ENCODE measurements at places on chromosomes 5 and 9.

- DNase-seq, result no peak
Measured at GRCh38 chr5:40587376-40587775, 92.3 kb upstream of the PTGER4 start.

- DNase-seq, result no peak
Measured at GRCh38 chr5:10757922-10758555, 3.0 kb downstream of the DAP start.

DNA sequence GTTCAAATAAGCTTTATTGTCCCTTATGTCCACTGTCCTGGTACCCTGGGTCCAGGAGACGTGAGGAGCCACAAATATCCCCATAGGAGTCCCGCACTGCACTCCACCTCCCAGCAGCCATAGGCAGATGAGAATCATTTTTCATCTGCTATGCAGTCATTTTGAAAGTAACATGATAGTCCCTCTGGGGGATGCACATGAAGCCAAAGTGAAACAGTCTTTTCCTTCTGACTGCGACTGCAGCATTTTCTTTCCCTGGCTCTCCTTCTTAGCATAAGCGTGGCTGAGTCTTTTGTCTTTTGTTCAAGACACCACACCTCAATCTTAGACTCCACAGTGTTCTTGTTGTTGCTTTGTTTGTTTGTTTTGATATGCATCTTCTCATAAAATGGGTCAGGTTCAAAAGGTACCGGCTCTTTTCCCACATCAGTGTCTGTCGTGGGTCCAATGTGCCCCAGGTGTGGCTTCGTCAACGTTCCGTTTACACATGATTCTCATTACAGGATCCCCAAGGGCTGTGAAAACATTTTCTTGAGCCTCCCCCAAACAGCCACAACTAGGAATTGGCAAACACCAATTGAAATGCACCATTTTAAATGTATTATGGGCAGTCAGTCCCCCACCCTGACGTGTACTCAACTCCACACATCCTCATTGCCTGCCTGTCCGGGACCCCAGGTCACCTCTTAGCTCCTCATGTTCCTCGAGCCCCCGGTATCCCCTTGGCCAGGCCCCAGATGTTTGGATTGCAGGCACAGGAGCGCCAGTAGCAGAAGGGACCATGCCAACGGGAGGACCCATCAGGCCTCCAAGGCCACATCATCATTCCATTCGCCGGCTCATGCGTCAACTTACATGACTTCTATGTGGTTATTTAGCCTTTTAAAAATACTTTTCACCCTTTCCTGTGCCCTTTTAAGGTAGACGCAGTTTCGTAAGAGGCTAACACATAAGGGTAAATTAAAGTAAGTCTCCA lies 237.8 kb upstream of the DAPK1 start:
- no peak for DNase-seq

DNA sequence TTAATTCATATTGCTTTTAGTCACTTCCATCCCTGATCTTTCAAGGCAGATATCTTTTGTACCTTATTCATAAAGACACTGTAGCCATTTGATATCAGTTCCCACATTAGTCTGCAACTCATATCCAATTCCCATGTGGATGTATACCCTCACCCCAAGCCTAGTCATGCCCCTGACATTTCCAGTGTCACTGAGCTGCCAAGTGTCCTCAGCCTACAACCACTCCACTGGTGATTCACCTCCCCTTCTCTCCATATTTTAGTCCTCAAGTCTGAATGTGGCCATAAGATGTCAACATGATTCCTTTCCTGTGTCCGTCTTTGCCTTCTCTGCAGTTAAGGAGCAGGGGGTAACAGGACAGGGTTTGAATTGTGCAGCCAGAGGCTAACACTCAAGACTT lies 346.9 kb downstream of the RAB3C start:
- DNase-seq, result no peak

DNA sequence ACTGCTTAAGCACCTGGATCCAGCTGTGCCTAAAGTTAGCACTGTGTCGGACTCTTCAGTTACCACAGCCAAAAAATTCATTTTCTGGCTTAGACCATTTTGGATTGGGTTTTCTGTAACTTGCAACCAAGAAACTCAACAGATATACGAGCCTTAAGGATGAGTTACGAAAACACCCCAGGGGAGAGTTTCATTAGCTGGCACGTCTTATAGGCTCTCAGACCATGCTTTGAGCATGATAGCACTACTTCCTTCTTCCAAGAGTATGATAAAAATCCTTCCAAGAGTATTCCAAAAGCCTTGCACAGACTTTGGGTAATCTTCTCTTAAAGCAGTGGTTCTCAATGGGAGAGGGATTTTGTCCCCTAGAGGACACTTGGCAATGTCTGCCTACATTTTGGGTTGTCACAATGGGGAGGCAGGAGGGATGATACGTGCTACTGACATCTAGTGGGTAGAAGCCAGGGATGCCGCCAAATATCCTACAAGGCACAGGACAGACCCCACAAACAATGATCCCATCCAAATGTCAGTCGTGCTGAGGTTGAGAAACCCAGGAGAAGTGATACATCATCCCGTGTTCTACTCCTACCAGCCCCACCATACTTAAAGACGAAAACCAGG lies 64.8 kb downstream of the SMIM23 start:
- no peak for DNase-seq

- DNase-seq, result no peak
Measured at GRCh38 chr9:137433916-137434431, 7.2 kb downstream of the ENTPD8 start.

GRCh38 chr9:113973963-113974413 lies 97.9 kb downstream of the ZNF618 start:
- no peak for DNase-seq

- DNase-seq, result peak; percentile 10
Measured at GRCh38 chr9:105414947-105415661, 32.7 kb upstream of the FSD1L start.

GRCh38 chr9:86176468-86176867 lies 77.1 kb upstream of the GOLM1 start:
- no peak for DNase-seq

GRCh38 chr9:2966565-2967300 lies 122.8 kb upstream of the PUM3 start:
- no peak for DNase-seq

GRCh38 chr5:77218263-77218662 lies 7.8 kb downstream of the PDE8B start:
- no peak for DNase-seq
